ENCODE measurements at places on chromosomes 2 and 18.

GRCh38 chr2:54455563-54456361 lies at the start of gene SPTBN1:
Gene SPTBN1 (plus strand): TSS chr2:54456327. CDS start chr2:54526419, 70,092 bp downstream.
- DNase-seq = no peak

- DNase-seq = no peak
These were observed 160.0 kb downstream of the TCF4 start for GRCh38 chr18:55427951-55428350.

DNA sequence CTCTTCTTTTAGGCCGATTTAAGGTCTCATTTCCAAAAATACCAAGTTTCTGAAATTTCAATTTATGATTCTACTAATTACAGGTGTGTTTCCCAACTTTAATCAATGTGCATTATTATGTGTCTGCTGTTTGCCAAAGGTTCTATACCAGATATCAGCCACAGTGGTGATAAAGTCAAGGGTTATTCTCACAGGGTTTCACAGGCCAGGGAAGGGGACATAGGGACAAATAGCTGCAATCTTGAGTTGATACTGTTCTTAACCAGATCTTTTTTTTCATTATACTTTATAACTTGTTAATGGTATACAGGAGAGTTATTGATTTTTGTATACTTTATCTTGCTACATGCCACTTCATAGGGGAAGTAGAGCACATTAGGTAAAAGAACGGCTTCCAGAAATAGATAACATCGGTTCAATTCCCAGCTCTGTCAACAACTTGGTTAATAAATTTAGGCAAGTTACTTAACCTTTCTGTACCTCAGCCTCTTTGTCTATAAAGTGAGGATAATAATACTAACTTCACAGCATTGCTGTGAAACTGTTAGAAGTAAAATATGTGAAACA lies 28.9 kb downstream of the RBM44 start:
- no peak for DNase-seq

DNA sequence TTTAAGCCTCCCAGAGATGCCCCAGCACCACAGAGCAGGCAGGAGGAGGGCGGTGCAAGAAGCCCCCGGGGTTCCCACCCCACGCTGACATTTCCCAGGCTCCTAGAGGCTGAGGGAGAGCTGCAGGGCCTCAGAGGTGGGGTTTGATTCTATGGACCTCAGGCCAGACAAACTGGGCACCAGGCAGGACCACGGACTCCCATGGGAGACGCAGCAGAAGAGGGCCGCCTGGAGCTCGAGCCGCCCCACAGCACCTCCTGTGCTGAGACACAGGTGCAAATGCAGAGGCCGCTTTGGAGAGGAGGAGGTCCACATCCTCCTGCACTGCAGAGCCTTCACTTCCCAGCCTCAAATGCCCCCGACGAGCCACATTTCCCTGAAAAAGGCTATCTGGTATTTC lies 62.7 kb downstream of the PSMG2 start:
- DNase-seq = no peak

DNA sequence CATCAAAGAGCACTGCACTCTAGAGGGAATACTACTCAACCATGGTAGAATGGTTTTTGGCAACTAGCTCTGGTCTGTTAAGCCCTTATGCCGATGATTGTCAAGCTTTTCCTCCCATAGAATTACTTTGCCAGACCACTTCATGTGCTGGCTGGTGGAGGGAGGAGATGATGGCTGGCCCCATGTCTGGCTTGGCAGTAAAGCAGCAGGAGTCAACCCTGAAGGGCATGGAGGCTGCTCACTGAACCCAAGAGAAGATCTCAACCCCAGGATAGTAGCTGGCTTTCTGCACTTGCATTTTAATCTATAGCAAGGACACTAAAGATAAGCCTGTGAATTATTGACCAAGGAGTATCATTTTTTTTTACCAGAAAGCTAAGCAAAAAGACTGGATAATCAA lies 309.9 kb downstream of the PIEZO2 start:
- no peak for DNase-seq

GRCh38 chr18:78295262-78295661 lies 684.4 kb upstream of the SALL3 start:
- DNase-seq = no peak

DNA sequence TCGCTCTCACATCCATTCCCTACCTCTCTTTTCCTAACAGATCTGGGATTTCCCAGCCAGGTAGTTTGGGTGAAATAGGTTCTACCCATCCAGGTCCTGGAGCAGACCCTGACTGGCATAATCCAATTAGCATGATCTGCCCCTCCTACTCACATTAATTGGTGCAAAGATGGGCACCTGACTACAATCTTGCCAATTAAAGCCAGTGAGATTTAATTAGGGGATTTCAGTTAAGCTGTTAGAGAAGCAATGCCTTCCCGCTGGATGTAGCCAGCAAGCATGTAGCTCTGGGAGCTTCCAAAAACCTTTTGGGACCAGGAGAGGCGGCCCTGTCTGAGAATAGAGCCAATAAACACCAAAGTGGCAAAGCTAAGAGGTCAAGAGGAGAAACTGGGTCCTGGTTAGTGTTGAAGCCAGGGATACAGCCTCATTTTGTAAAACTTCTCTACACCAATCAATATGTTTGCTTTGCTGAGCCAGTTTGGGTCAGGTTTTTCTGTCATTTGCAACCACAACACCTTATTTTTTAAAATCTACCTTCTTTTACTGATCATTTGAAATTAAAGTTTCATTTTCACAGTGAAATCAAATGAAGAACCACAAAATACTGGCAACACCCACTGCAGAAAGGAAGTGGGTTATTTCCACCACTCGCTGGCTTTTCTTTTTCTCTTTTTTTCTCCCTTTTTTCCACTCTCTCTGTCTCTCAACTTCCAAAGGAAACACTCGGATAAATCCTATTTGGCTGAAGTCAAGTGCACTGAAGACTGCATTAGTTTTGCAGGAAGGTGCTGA lies 3.2 kb upstream of the TTC39C start:
- no peak for DNase-seq

- no peak for DNase-seq
These were observed 13.4 kb downstream of the ATP8B1 start for GRCh38 chr18:57789759-57790158.
